Thoracic aorta (tissue), 2 donors: ENCODE measurements at places on chromosomes 7 and 10. TPM values are rescaled to one million over a fixed set of nuclear protein-coding genes. Genes with fewer than 3 reads are reported as not detected.

- DNase-seq, result no peak
Measured at GRCh38 chr10:79187121-79187940, 118.6 kb downstream of the ZMIZ1 start.

DNA sequence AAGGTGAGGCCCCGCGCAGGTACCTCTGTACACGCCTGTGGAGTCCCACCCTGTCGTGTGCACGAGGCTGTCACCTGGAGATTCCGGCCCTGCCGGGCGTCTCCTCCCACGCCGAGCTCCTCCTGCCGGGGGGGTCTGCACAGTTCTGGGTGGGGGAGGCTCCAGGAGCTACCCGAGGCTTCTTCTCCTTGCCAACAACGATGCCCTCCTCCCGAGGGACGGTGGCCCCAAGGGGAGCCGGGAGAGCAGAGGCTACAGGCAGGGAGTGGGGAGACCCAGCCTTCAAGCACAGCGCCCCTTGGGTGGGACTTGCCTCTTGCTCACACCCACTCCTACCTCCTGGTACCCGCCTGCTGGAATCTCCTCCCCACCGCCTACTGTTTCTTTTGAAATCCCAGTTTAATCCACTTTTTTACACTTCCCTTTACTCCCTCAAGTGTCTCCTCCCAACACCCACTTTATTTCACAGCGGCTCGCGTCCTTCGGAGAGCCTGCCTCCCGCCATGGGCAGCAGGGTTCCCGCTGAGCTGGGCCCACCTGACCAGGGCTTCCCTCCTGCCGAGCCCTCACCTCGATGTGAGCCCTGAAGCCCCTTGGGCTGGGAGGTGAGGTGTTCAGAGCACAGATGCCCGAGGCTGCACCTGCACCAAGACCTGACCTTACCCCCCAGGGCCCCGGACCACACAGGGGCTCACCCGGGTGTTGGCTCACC, 338.1 kb downstream of the DNAJB6 start:
- DNase-seq, result no peak

DNA sequence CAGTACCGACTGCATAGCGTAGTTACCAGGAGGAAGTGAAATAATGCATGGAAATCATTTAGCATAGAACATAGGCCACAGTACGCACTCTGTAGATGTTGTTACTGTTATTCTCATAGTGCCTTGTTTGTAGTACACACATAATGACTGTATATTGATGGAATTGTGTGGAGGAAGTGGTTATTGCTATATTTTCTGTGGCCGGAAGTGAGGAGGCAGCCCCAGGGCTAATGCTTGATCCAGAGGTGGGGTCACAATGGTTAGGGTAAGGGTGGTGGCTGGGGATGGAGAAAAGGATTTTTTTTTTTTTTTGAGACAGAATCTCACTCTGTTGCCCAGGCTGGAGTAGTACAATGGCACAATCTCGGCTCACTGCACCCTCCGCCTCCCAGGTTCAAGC, 4.5 kb upstream of the MGAM start:
- no peak for DNase-seq

- DNase-seq, result no peak
Measured at GRCh38 chr7:75888464-75889222, 9.8 kb downstream of the RHBDD2 start.

DNA sequence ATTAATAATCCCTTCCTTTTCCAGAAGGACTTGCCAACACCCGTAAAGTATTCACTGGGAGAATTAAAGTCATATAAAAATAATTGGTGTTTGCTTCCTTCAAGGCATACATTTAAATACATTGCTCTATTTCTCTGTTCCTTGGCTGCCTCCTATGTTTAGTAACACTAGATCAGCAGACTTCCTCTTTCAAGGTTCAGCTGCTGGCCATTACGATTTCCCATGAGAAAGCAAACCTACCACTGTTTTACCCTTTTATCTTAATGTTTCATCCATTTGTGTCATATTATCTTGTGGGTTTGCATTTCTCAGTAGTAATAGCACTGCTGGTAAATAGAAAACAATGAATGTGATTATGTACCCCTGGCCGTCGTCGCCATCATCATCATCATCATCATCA, 313.8 kb upstream of the BMPER start:
- DNase-seq, result no peak

- DNase-seq, result no peak
Measured at GRCh38 chr10:71025535-71025934, 137.2 kb upstream of the PCBD1 start.

DNA sequence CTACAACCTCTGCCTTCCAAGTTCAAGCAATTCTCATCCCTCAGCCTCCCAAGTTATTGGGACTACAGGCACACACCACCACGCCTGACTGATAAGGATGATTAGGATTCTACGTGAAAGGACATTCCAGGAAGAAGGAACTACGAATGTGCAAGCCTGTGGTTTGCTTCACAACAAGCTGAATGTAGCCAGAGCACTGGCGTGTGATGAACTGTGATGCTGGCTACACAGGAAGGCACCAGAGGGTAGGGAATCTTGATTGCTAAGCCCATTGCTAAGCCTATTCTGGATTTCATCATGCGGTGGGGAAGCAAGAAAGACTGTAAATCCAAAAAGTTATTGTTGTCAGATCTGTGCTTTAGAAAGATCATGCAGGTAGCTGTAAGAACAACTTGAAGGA, 72.3 kb upstream of the SRRM3 start:
- DNase-seq, result no peak

DNA sequence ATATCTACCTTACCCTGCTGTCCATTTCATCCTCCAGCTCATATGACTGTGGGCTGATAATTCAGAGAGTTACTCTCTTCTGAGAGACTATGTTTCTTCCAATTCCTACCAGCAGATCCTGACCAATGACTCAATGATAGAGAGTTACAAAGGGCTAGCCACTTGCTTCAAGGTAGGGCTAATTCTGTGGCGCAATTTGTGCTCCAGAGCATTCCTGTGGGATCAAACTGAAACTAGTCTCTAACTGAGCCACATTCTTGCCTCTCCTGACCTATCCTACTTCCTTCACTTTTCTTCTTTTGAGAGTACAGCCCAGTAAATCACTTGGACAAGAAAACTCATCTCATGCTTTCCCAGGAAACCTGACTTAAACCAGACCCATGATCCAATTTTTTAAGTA, 17.9 kb upstream of the ASZ1 start:
- DNase-seq, result no peak

GRCh38 chr7:131945313-131945911, 389.0 kb upstream of the PODXL start:
- no peak for DNase-seq

DNA sequence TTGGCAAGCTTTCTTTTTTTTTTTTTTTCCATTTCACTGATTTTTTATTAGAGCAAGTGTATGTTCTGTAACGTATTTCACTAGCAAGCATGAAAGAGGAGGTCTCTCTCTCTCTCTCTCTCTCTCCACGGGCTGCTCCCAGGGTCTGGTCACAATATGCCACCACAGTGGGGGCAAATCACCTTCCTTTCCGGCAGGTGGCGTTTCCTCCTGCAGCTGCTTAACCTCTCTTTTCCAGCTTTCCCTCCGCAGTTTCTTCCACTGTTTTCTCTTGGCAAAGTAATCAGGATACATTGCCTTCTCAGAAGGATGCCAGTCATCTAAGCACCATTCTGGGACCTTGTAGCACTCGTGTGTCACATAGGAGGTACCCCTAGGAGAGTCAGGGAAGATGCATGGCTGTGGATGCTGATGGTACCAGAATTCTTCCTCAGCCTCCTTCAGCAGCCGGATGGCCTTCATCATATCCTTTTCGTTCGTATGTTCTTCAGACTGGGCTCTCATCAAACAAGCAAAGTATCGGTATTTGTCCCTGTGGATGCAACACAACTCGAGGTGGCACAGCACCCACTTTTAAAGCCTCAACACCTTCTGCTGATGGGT, 197.3 kb upstream of the PODXL start:
- no peak for DNase-seq

DNA sequence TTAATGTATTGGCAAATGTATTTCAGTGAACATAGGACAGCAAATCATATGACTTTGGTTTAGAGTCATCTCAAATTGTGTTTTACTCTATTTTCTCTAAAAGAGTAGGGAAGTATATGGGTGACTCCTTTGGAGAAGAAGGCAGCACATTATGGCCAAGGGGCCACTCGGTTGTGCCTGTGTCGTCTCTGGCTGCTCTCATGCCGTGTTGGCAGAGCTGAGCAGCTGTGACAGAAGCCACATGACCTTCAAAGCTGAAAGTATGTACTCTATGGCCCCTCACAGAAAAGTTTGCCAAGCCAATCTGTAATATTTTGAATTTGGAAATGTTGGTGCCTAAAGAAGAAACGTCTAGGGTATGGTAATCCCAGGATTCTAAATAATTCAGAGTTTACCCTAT, 47.5 kb downstream of the TASOR2 start:
- no peak for DNase-seq

- DNase-seq, result no peak
Measured at GRCh38 chr10:124286621-124287020, 132.1 kb downstream of the OAT start.

DNA sequence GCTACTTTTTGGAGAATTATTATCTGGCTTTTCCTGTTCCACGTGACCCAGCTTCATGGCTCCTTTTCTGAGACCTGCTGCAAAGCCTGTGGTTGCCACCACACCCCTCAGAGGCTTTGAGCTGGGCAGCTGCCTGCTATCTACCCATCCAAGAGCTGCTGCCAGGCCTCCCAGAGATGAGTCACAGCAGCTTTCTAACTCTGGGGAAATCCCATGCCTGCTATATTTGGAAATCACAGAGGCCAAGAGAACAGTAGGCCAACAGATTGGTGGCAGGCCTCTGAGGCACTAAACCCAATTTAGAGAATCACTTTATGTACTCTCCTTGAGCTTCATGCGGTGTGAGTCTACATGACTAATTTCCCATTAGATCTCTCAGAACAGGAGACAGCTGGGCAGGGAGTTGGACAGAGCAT, 35.2 kb downstream of the SGCE start:
- DNase-seq, result peak; percentile 48

- no peak for DNase-seq
Measured at GRCh38 chr10:133028158-133028557, 59.6 kb upstream of the ADGRA1 start.

- DNase-seq, result no peak
Measured at GRCh38 chr7:907158-907980, 31.0 kb downstream of the GET4 start.

DNA sequence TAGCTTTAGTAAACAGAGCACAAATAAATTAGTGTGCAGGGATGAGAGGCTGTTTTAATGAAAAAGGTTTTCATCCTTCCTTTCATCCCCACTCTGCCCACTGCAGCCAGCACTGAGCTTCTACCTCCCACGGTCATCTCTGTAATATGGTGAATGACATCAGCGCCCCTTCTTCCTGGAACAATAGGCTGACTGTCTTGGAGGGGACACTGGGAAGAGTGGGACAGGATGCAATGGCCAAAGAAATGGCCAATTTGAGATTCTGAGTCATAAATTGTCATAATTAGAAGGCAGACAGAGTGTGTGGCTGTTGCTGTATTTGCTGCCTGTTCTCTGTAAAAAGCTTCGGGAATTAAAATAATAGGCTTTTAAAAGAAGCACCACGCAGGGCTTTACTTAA, 126.7 kb upstream of the CALN1 start:
- DNase-seq, result no peak

DNA sequence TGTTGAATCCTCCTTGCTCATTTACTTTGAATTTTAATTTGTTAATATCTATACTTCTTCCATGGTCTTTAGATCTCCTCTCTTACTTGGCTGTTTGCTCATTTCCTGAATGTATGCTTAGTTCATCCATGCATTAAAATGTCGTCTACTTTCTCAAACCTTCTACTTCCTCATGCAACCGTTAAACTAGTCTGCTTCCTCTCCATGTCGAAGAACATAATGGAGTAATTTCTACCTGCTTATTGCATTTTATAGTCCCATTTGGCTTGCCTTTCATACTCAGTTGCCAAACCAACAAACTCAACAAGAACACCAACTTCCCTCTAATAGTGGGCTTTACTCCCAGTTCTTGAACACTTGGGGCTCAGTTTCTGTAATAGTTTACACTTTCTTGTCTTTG, 43.8 kb upstream of the SEMA3D start:
- no peak for DNase-seq

GRCh38 chr7:45140827-45141226, 16.8 kb upstream of the RAMP3 start:
- DNase-seq, result no peak

DNA sequence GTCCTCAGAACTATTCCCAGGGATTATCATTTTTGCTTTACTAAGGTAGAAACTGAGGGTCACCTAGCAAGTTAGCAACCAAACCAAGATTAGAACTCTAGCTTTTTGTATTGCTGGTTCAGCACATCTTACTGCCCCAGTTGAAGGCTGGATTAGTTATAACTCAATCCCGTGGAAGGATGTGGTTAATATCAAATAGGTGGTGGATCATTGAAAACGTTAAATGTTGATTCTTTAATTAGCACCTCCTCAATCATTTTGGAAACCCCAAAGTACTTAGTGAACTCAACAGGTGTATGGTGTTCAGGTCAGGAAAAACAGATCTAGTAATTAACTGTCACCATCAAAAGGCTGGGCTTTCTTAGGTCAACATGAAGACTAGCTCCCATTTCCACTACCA, 152.4 kb downstream of the ARID5B start:
- no peak for DNase-seq

GRCh38 chr7:107538001-107538400, 25.7 kb downstream of the COG5 start:
- DNase-seq, result no peak

Gene ACSM6
- total RNA-seq, result not detected

Gene FEZF1
- total RNA-seq, result not detected

Gene MSMB
- total RNA-seq, result not detected

Gene FGFR2
- 7.2 TPM for total RNA-seq

Gene ASAH2
- total RNA-seq, result 0.41 TPM

Gene GPER1
- total RNA-seq, result 3.9 TPM

Gene DRGX
- not detected for total RNA-seq

Gene PPRC1
- total RNA-seq, result 18.0 TPM

Gene HMX2
- total RNA-seq, result not detected
